ENCODE measurements at places on chromosomes 7 and 10.

DNA sequence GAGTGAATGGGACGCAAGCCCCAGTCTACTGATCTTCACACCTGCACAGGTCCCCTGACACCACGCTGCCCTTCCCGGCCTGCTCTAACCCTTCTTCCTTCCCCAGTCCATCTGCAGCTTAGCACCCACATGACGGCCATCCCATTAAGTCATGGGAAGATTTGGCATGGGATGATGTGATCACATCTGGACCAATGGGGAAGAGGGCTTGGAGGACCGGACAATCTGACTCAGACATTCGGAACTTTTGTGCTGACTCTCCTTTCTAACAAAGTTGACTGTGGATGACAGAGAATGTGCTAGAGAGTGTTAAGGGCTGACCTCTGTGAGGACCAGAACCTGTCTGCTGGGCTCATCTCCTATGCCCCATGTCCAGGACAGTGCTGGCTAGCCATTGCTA lies 15.6 kb downstream of the CXCL12 start:
- no peak for DNase-seq

GRCh38 chr10:68697106-68697505 lies 23.9 kb upstream of the CCAR1 start:
- no peak for DNase-seq

- DNase-seq: no peak
Observed at GRCh38 chr10:43479275-43479674, 42.4 kb downstream of the ZNF487 start.

- no peak for DNase-seq
Observed at GRCh38 chr7:30510124-30511075, 5.8 kb upstream of the GGCT start.

DNA sequence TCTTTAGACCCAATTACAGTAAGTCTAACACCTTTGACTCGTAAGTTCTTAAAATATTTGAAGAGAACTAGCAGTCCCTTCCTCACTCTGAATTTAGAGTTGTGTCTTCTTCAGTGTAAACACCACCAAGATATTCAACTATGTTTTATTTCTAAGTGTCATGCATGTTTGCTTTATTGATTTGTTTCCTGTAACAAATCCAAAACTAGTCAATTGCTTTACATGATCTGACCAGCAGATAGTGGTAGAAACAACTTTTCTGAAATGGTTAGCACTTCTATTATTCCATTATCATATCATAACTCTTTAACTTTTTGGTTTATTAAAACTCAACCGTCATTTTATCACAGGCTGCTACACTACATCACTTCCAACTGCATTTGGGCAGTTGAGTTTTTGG lies 90.1 kb downstream of the INHBA start:
- DNase-seq: no peak

DNA sequence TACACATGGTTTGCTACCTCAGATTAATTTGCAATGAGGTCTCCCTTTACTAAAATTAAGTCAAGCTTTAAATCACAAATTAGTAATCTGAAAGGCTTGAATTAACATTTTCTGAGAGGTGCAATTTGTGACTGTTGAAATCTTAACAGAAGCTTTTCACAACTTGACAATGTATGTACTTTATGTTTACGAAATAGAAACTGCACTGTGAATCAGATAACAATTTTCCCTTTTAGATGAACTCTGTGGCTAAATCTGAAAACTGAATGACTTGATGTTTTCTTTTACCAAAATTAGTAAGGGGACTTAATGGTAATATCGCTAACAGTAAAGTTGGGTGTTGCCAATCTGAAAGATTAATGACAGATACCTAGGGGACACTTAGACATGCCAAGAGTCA lies 197.6 kb downstream of the RAPGEF5 start:
- DNase-seq: no peak

DNA sequence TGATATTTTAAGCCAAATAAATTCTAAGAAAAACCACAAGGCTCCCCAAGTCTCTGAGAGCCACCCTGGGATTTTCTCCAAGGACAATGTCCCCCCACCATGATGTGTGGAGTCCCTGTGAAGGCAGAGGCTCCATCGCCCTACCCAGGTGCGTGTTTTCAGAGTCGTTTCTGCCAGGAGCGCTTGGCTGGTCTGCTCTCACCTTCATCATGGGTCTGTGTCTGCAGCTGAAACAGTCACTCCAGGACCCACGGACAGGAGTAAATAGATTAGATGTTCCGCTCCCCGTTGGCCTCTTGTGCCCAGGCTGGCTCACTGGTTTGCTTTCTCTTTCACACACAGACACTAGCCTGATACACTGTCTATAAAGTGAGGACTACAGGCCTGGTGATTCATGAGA lies 217.5 kb downstream of the SFMBT2 start:
- DNase-seq: no peak

DNA sequence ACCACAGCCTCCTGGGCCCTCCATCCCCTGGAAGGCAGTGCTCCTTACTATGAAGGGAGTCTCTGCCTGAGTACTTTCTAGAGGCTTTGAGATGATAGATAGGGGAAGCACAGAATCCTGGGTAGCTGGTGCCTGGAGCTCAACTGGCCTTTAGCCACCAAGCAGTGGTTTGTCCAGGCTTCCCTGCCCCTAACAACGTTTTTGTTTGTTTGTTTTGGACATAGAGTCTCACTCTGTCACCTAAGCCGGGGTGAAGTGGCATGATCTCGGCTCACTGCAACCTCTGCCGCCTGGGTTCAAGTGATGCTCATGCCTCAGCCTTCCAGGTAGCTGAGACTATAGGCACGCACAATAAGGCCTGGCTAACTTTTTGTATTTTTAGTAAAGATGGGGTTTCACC lies 289.4 kb downstream of the PLXNA4 start:
- DNase-seq: no peak

GRCh38 chr7:74474271-74474865 lies 20.7 kb downstream of the GTF2IRD1 start:
- DNase-seq: no peak

DNA sequence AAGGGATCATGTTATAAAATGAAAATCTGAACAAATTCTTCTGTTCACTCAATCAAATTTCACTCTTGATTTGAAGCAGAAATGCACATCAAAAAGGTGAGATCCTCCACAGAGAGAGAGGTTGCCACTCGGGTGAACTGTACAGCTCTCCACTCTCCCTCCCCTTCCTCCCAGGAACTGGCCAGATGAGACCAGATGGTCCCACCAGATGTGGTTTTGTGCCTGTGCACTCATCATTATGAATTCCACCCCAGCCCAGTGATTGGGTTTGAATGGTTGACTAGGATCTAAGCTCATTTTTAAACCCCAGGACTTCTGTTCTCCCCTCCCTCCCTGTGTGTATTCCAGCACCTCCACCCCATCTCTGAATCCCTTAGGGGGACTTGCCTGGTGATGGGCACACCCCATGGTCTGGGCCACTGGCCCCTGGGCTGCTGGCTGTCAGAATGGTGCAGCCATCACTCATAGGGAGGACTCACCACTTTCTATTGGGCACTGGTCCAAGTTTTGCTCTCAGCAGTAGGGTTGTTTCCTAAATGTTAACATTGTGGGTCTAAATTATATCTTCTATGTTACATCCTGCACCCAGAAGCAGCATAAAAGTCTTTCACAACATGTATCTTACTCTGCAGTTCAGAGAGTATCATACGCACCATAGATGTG lies 393.1 kb downstream of the TNS3 start:
- DNase-seq: no peak

GRCh38 chr10:7756360-7756992 lies 31.3 kb downstream of the KIN start:
- DNase-seq: no peak

DNA sequence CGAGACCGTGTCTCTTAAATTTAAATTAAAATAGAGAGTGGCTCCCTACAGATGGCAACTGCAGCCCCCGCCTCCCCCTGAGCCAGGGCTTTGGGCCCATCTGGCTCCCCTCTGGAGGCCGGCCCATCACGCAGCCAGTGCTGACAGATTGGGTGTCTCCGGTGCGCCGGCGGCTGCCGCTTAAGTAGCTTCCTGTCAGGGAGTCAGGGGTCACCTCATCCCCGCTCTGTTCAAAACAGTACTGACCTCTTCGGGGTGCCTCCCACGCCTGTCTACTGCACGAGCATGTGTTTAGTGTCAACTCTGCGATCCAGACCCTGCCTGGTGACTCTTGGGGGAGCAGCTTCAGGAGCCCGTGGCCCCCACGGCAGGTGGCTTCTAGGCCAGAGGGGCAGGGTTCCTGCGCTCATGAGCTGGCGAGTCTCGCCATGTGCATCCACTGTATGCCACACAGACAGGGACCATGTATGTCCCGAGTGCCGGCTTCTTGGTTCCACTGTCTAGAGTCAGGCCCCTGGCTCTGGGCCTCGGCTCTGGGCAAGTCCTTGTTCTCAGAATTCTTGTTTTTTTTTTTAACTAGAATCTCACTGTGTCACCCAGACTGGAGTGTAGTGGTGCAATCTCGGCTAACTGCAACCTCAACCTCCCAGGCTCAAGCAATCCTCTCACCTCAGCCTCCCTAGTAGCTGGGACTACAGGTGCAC lies 36.1 kb downstream of the KCTD7 start:
- no peak for DNase-seq

GRCh38 chr7:451255-452225 lies 68.1 kb downstream of the PDGFA start:
- no peak for DNase-seq

- no peak for DNase-seq
Observed at GRCh38 chr10:129764901-129765663, 199.0 kb downstream of the EBF3 start.

Data from stimulated activated CD8-positive, alpha-beta memory T cell treated with anti-CD3 and anti-CD28 coated beads, Interleukin-15, amount 100 ng/mL, for 4 hours (primary cell).